ENCODE measurements at places on chromosomes 2 and 18. TPM values are rescaled to one million over a fixed set of nuclear protein-coding genes. Genes with fewer than 3 reads are reported as not detected.

GRCh38 chr2:231604101-231604684 lies 11.5 kb downstream of the TEX44 start:
- peaks cover 21% of the 10 kb centered on the region for H3K4me1 ChIP-seq
- no peaks in the 10 kb centered on the region for H3K36me3 ChIP-seq
- peaks cover 7% of the 10 kb centered on the region for H3K27me3 ChIP-seq
- no peak overlapping the region for H3K27ac ChIP-seq

- H3K27me3 ChIP-seq: no peaks in the 10 kb centered on the region
- H3K4me1 ChIP-seq: no peaks in the 10 kb centered on the region
- H3K36me3 ChIP-seq: no peaks in the 10 kb centered on the region
Observed at GRCh38 chr2:71843391-71843850, 304.2 kb downstream of the CYP26B1 start.

- H3K27ac ChIP-seq: no peak overlapping the region
- no peak overlapping the region for H3K4me3 ChIP-seq
- no peaks in the 10 kb centered on the region for H3K4me1 ChIP-seq
- no peak for DNase-seq
- no peaks in the 10 kb centered on the region for H3K36me3 ChIP-seq
Observed at GRCh38 chr2:217497843-217498377, 504.9 kb downstream of the TNS1 start.

DNA sequence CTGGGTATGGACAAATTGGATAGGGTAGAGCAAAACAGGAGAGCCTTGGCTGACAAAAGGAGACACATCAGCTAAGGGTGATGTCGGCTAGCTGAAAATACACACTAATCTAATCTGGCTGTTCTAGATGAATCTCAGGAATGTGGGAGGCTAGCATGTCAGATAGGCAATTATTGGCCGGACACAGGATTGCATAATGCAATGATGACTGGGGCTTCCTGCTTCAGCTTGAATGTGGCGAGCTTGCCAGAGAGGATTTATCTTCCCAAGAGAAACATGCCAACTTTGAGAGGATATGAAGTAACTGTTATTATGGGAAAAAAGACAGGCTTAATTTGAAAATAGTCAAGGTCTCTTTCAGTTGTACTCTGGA lies 102.4 kb downstream of the TRIB2 start:
- H3K4me3 ChIP-seq: no peak overlapping the region
- H3K27me3 ChIP-seq: no peaks in the 10 kb centered on the region
- H3K36me3 ChIP-seq: no peaks in the 10 kb centered on the region
- no peaks in the 10 kb centered on the region for H3K4me1 ChIP-seq
- no peak overlapping the region for H3K27ac ChIP-seq

The MSTN gene
- not detected for total RNA-seq

The PLB1 gene
- total RNA-seq: 0.20 TPM

GRCh38 chr2:84782717-84783442 lies 98.0 kb downstream of the TRABD2A start:
- no peak for DNase-seq
- H3K36me3 ChIP-seq: no peaks in the 10 kb centered on the region
- no peak overlapping the region for H3K4me3 ChIP-seq
- no peaks in the 10 kb centered on the region for H3K27me3 ChIP-seq
- H3K4me1 ChIP-seq: no peaks in the 10 kb centered on the region

GRCh38 chr2:66532972-66533868 lies 98.3 kb downstream of the MEIS1 start:
- H3K36me3 ChIP-seq: no peaks in the 10 kb centered on the region
- H3K27me3 ChIP-seq: no peaks in the 10 kb centered on the region
- no peak for DNase-seq

The RAB6C gene
- not detected for total RNA-seq

GRCh38 chr2:28185891-28186290 lies 206.8 kb upstream of the FOSL2 start:
- peaks cover 6% of the 10 kb centered on the region for H3K4me1 ChIP-seq
- H3K4me3 ChIP-seq: no peak overlapping the region
- no peaks in the 10 kb centered on the region for H3K27me3 ChIP-seq
- no peak overlapping the region for H3K27ac ChIP-seq
- H3K36me3 ChIP-seq: no peaks in the 10 kb centered on the region
- no peak for DNase-seq

DNA sequence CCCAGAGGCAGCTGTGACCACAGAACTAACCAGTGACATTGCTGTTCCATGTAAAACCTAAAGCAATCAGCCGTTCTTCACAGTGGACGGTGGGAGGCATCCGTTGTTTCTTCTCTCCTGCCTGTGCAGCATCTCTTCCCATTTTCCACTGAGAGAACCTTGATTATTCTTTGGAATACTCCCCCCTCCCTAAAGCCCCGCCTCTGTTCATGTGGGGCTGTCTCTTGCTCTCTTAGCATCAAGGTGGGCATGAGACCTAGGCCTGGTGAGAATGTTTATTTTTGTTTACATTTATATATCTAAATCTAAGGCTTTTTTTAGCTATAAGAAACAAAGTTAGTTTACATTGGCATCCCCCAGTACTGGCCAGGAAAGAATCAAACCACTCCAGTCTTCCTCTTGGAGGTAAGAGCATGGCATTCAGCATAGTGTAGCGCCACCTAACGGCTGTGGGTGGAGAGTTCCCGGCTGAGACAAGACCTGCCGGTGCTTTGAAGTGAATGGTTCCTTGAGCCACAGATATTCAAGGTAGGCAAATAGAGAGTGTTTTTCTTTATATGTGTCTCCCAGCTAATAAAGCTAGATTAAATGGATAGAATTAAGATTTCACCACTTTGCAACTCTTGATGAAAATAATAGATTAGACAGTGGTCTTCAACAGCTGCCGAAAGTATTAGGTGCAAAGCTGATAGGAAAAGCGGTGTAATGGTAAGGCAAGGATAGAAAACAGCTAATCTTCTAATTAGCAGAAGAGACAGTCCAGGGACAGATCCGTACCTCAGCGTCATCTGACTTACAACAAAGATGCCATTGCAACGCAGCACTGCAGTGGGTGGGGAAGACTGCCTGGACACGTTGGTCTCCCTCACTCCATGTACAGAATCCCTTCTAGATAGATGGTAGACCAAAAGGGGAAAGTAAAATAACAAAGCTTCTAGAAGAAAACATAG lies 219.6 kb upstream of the RAB12 start:
- H3K4me3 ChIP-seq: no peak overlapping the region
- peak; percentile 59 for DNase-seq
- peaks cover 26% of the 10 kb centered on the region for H3K36me3 ChIP-seq
- H3K27ac ChIP-seq: no peak overlapping the region
